ENCODE measurements at places on chromosomes 1 and 21.

- DNase-seq: no peak
Observed at GRCh38 chr1:38486085-38486484, 373.5 kb downstream of the RRAGC start.

GRCh38 chr1:3674100-3675094, 22.1 kb downstream of the TP73 start:
- no peak for DNase-seq

DNA sequence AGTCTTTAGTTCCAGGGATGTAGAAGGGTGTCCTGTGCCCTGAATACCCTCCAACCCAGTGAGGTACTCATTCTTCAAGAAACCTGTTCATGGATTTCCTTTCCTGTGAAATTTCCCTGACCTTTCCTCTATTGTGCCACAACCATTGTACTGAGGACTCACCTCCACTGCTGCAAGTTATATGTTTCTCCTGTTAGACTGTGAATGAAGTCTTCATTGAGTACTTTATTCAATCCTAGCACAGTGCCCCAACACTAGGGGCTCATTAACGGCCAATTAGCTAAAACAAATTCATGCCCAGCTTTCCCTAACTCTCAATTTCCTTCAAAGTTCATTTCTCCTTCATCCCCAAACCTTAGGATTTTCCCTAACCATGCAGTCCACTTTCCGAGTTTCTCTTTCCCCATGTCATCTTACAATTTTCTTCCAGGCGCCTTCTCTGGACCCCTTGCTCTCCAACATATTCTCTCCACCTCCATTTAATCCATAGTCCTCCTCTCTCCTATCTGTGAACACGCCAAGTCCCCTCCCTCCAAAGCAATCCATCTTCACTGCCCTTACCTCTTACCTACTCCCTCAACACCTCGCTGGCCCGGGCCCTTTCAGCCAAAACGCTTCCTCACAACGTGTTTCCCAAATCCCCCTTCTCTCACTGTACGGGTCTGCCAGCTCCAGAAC, 1.3 kb downstream of the TRIM33 start:
- DNase-seq: no peak

GRCh38 chr1:170481000-170481399, 51.0 kb upstream of the GORAB start:
- DNase-seq: no peak

Measured in HuH-7.5 (cell line).